ENCODE measurements at places on chromosomes 5 and 9.

- DNase-seq: no peak
These were observed 18.5 kb upstream of the GNE start for GRCh38 chr9:36276781-36277181.

GRCh38 chr5:84273517-84273883 lies 111.2 kb downstream of the EDIL3 start:
- no peak for DNase-seq

DNA sequence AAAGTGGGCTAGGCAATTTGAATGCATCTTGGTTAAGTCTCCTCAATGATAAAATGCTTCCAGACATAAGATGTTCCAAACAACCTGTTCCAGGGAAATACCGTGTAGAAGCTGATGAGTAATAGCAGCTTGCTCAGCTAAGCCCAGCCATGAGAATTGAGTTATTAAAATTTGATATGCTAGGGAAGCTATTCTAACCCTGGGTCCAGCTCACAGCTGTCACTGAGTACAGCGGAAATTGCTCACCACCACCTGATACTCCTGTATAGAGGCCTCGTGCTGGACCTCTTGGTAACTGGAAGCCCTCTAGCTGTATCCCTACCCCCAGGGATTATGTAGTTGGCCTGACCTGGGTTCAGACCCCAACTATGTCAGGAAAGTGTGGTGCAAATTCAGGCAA lies 521.3 kb upstream of the TRPC7 start:
- DNase-seq: no peak

- no peak for DNase-seq
These were observed 20.9 kb upstream of the ORM1 start for GRCh38 chr9:114301798-114302565.

GRCh38 chr5:66757219-66757833 lies 161.1 kb downstream of the MAST4 start:
- no peak for DNase-seq

GRCh38 chr9:77592476-77592875 lies 55.6 kb downstream of the GNA14 start:
- DNase-seq: no peak

DNA sequence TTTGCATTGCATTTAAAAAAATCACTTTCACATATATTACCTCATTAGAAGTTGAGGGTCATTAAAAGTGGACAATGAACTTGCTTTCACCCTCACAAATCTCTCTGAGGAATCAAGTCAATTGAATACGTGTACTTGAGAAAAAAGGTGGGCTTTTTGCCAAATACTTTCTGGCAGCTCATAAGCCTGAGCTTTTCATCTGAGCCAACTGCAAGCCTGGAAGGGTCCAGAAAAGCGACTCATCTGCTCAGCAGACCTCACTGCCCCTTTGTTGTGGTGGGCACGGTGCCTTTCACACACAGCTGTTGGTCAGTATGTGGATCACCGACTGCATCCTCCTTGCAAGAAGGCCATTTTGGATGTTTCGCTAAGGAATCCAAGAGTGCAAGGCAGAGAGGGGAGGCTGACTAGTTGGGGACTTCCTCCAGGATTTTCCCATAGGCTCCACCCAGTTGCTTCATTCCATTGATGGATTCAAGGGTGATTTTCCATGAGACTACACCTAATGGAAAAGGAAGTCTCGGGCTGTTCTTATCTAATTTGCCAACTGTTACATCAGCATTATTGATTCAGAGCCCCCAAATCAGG lies 564.7 kb downstream of the PDE4D start:
- DNase-seq: peak; percentile 11

Data from anterior cingulate cortex (tissue), 58 donors.